Fibroblast of skin of back (primary cell): ENCODE measurements at places on chromosomes 6 and 20.

- DNase-seq = no peak
These were observed 67.2 kb upstream of the PTGIS start for GRCh38 chr20:49635166-49635565.

GRCh38 chr20:41379551-41379950, 12.9 kb upstream of the EMILIN3 start:
- DNase-seq = no peak

DNA sequence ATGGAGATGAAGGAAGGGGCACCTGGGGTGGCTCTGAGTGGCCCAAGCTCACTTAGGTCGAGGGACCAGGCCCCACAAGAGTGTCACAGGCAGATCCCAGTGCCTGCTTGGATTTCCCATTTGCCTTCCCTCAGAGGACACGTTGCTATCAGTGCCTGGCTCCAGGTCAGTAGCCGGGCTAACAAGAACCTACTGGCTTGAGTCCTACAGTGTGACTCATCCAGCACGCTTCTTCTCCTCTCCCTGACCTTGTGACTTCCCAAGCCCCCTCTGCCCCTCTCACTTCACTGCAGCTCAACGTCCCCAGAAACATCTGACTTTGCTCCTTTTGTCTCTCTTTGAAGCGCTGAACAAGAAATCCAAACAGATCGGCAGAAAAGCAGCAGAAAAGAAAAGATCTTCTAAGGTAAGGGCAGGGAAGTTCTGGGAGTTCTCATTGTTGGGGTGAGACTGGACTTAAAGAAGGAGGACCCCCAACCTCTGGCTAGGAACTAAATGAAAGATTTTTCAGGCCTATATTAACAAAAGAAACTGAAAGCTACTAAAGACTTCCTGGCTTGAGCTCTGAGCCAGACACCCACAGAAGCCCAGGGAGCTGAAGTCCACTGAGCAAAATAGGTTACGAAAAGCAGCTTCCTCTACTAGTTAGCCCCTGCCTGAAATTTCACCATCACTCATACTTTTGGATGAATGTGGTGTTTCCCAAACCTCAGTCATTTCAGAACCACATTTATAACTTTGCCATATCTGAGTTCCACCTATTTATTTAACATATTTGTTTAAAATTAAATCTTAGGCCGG, 21.5 kb downstream of the ASIP start:
- DNase-seq = no peak

GRCh38 chr6:167141667-167142432, 15.9 kb downstream of the GPR31 start:
- no peak for DNase-seq

DNA sequence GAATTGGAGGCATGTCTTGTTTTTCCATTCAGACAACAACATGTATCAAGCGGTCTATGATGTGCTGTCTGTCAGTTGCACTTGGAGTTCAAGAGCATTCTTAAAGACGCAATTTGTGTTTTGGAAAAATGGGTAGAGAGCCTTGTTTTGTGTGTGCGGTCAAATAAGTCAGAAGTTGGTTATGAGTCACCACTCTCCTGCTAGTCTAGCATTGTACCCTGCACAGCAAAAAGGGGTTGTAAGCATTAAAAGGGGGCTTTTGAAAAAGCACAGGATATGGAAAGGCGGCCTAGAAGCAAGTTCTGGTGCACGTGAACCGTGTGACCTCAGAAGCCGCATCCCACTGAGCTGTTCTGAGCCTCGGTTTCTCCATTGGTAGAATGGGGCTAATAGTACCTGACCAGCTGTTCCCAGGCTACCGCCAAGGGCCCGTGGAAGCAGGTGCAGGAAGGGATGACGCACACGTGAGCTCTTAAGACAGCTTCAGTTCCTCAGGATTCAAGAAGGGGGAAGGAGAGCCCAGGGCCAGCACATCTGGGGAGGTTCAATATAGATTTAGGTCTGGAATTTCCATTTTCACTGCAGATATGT, 61.6 kb upstream of the SNX9 start:
- DNase-seq = peak; percentile 85

- DNase-seq = no peak
These were observed 81.6 kb upstream of the OPRM1 start for GRCh38 chr6:153957394-153957793.

- no peak for DNase-seq
These were observed at the start of gene HLA-G for GRCh38 chr6:29827579-29828470. HLA-G (plus strand) TSS chr6:29827825; CDS start chr6:29827845, 20 bp downstream.

GRCh38 chr6:38588631-38589366, 50.9 kb downstream of the BTBD9 start:
- DNase-seq = peak; percentile 21

DNA sequence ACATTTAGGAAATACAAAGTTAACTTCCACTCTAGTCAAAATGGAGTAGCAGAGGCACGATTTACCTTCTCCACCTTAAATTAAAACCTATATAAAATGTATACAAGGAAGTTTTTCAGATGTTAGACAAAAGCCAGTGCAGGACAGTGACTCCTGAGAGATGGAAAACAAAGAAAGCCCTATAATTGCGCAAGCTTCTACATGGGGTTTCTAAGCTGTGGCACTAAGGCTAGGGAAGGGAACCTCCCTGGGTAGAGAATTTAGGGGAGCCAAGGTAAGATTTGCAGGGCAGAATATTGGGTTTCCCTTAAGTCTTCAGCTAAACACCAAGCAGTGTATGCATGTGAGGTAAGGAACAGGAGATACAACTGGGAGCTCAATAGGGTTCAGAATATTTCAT, 18.5 kb upstream of the ZC3H12D start:
- DNase-seq = no peak

DNA sequence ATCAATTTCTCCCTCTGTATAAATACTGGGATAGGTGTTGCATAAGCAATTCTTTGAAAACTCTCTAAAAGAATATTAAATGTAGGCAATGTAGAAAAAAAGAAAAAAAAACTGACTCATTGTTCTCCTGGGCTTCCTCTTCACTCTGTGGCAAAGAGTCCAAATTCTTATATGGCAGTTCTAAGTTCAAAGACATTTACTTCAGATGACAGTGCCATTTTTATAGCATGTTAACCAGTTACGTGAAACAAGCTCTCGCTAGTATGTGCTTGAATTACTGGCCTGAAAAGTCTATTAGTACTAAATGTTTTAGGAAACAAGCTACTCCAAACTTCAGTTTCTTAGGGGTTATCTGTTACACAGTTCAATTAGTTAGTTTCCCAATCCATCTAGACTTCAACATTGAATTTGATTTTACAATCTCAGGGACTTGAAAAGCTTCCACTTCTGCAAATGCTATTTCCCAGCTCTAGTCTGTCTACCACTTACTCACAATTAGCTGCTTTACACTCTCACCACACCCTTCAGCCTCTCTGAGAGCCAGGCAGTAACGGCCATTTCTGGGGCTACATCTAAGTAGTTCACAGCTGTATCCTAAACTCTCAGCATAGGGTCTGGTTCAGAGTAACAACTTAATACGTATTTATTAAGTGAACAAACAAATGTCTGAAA, 100.4 kb downstream of the OGFRL1 start:
- no peak for DNase-seq

GRCh38 chr6:46347669-46348068, 143.6 kb downstream of the RCAN2 start:
- no peak for DNase-seq

GRCh38 chr6:16700202-16700915, 60.9 kb downstream of the ATXN1 start:
- no peak for DNase-seq

GRCh38 chr6:84074988-84075781, 41.6 kb downstream of the MRAP2 start:
- DNase-seq = peak; percentile 28

GRCh38 chr6:8110725-8111124, 8.4 kb upstream of the EEF1E1 start:
- DNase-seq = no peak

DNA sequence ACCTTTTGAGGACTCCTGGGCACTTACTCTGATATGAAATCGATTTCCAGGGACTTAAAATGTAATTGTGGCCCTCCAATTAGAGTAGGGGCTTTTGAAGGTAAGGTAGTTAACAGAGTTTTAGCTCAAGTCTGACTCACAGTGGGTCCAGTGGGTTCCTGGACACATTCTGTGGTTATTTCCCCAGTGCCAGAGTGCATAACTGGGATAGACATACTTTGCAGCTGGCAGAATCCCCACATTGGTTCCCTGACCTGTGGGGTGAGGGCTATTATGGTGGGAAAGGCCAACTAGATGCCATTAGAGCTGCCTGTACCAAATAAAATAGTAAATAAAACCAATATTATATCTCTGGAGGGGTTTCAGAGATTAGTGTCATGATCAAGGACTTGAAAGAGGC, 243.8 kb upstream of the EPHA7 start:
- no peak for DNase-seq

DNA sequence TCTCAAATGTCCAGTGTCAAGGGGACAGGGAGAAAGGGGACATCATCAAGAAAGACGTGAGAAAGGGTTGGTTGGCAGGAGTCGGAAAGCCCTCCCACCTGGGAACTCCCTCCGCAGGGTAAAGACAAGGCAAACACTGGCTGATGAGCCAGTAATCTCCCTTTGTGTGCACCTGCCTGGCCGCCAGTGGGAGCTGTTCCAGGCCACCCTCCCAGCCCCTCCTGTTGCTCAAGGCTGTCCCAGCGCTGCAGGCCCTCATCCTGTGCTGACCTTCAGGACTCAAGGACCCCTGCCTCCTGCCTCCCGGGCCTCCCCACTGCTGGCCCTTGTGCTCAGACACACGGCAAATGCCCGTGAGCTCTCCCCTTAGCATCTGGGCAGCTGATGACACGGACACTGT, 7.4 kb downstream of the FRMD1 start:
- no peak for DNase-seq

- peak; percentile 30 for DNase-seq
These were observed 1.1 kb downstream of the BAG2 start for GRCh38 chr6:57173056-57173885.

DNA sequence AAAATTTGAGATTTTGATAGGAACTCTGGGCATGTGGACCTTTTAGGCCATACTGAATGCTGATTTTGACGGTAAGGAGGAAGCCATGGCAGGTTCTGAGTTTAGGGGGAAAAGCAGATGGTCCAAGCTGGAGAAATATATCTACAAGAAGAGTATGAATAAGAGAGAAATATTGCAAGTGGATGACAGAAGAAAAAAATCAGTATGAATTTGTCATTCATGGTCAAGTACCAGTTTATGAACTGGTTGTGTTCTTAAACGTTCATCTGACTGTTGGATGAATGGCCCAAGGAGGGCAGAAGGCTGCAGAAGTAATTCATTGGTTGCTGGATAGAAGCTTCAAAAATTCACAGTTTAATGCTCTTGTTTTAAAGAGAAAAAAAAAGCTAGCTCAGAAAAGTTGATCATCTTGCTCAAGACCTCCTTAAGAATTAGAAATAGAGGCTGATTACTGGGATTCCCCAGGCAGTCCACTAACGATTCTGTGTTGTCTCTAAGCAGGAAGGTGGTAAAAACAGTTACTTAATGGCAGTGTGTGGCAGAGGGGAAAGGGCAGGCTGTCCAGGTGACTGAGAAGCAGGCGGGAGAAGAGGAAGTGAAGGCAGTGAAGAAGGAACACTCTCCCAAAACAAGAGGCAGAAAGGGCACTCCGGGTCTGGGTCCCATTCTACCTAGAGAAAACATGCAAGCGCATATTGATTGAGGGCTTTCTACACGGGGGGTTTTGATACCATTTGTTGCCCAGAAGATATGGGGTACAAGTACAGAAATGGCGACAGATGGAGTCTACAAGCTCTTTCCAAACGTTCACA, 2.0 kb upstream of the DUSP22 start:
- DNase-seq = no peak

DNA sequence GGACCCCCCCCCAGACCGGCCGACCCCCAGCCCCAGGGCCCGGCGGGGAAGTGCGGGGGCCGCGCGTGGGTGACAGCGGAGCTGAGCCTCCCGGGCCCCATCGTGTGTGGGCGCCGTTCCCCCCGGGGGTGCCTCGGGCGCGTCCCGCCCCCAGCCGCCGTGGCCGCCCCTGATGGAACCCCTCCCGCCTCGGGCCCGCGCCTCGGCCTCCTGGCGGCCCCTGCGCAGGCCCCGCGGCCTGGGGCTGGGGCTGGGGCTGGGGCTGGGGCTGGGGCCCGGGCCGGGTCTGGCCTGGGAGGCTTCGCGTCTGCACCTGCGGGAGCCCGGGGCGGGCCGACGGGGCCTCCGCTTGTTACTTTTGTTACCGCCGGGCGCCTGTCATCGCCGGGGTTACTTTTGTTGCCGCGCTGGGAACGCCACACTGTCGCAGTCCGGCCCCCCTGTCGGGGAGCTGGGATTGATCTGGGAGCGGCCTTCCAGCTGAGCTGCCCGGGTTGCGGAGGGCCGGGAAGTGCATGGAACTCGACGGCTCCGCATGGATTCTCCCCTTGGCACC, 598 bp downstream of the OGFR start:
- DNase-seq = no peak

DNA sequence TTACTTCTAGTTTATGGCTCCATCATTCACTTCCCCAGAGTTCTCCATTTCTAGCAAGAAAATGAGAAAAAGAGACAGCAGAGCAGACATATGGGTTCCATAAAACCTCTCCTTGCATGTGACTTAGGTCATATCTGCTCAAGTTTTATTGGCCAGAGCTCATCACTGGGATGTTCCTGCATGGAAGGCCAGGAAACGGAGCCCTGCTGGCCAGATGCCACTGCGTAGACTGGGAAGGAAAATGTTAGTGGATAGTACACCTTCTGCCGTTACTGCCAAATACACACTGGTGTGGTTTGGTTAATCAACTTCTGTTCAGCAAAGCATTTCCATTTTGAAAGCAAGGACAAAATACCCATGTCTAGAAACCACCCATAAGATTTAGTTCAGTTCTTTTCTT, 220.6 kb upstream of the TSHZ2 start:
- no peak for DNase-seq

DNA sequence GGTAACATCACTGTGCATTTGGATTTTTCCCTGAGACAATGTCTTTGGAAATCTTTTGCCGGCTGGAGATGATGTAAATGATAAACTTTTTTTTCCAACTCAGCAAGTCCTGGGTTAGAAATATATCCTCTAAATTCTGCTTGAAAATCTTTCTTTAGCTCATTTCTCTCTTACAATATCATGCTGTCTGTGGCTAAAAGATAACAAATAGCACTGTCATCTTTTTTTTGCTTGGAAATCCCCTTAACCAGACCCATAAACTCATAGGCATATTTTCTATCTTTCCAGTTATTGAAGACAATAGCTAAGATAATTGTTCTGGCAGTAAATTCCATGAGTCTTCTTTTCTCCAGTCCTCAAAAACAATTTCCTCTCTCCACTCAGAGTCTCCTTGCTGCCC, 481.5 kb downstream of the NKAIN2 start:
- no peak for DNase-seq

- peak; percentile 74 for DNase-seq
These were observed 1.8 kb upstream of the PRDM1 start for GRCh38 chr6:106084106-106084988.

GRCh38 chr20:43530321-43531090, 23.0 kb downstream of the L3MBTL1 start:
- DNase-seq = no peak

- DNase-seq = peak; percentile 32
These were observed 23.6 kb downstream of the PKHD1 start for GRCh38 chr6:52063584-52064344.

DNA sequence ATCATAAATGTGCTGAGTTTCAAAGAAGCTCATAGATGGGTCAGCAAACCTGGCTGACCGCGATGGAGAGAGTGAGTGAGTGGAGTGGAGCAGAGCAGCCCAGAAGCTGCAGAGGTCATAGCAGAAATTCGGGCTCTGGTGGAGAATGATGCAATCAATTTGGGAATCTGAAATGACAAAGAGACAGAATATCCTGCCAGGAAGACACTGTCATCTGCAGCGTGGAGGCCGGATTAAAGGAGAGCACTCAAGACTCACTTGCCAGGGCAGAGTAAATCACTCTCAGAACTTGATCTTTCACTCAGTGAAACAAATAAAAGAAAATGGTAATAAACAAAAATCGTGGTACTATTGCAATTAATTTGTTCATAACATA, 109.6 kb upstream of the RREB1 start:
- peak; percentile 54 for DNase-seq
